Dermis microvascular lymphatic vessel endothelial cell (primary cell): ENCODE measurements at places on chromosomes 3 and 15. TPM values are rescaled to one million over a fixed set of nuclear protein-coding genes. Genes with fewer than 3 reads are reported as not detected.

ZNF860 gene
- total RNA-seq: 1.3 and 1.9 TPM in 2 replicates

SYNPR gene
- not detected in 2 replicates for total RNA-seq

LRRC31 gene
- not detected in 2 replicates for total RNA-seq

KCNMB2 gene
- not detected in 2 replicates for total RNA-seq

THRB gene
- total RNA-seq: under 0.01 and 0.13 TPM in 2 replicates

TTC21A gene
- 0.90 and 3.2 TPM in 2 replicates for total RNA-seq

CPNE9 gene
- not detected in 2 replicates for total RNA-seq

CTXN2 gene
- total RNA-seq: not detected in 2 replicates

DNAJA4 gene
- 0.90 and 2.0 TPM in 2 replicates for total RNA-seq

ERC2 gene
- total RNA-seq: 1.1 and 1.5 TPM in 2 replicates

CCR3 gene
- total RNA-seq: not detected in 2 replicates

MAGI1 gene
- total RNA-seq: 49.0 and 80.4 TPM in 2 replicates

LRRN1 gene
- total RNA-seq: 0.13 TPM in 1 of 2 replicates, not detected in the other
